ENCODE measurements at places on chromosomes 2 and 18.

DNA sequence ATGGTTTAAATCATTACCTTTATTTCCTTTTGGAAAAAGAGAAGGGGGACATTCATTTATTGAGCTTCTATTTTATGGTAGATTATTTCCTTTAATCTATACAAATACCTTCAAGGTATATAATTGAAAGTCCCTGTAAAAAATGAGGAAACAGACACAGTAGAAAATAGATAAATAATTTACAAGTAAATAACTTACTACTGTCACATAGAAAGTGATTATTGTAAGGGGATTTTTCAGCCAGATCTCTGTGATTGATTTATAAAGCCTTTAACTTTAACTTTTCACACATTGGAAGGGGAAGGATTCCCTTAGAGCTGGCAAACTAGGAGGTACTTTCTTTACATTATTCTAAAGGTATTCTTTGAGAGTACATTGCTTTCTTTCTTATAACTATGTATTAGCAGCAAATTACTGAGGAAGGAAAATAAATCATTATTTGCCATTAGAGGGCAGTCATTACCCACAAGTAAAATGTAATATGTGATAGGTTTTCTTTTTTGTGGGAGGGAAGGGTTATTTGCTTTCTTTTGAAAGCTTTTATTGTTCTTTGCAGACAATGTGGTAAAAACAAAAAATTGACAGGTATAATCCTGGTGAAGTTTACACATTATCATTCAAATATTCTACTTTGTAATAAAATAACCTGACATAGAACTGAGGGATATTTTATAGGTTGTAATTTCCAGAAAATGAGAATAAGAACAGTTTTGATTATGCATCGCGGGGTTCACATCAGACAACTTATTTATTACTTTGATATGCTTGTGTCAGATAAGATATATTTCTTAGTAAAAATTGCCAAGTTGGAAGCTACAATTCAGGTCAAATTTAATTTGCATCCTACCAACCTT is 24.8 kb upstream of the RPE start:
- DNase-seq: no peak

DNA sequence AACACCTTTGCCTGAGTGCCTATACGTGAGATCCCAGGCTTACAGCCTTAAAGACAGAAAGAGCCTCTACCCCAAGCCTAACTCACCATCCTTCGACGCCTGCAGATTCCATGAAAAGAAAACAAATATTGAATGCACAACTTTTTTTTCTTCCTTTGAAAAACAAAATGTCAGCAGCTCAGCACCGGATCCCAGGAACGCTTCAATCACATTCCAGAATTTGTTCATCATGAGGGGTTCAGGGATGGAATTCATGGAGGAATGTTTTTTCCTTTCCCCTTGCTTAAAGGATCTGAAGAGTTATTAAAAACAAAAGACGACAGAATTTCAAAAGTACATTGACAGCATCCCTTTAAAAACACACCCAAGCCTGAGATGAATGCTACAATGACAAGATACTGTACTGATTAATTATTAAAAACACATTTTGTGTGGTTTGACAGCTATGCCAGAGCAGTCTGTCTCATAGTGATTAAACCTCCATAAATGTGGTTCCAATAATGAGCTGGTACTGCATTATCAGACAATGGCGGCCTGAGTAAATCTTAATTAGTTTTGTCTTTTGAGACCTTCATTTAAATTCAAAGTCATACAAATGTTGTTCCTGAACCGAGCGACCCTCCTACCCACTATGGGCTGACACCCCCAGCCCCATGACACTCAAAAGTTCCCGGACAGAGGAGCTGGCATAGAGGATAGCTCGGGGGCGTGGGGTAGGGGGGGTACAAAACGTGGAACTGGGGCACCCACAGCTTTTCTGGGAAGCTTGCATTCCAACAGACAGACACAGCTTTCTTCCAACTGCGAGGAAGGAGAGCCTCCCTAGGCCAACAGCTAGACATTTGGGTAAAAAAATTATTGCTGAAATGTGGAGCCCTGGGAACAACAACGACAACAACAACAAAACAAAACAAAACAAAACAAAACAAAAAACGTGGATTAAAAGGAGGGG is 227.5 kb downstream of the TTC32 start:
- no peak for DNase-seq

DNA sequence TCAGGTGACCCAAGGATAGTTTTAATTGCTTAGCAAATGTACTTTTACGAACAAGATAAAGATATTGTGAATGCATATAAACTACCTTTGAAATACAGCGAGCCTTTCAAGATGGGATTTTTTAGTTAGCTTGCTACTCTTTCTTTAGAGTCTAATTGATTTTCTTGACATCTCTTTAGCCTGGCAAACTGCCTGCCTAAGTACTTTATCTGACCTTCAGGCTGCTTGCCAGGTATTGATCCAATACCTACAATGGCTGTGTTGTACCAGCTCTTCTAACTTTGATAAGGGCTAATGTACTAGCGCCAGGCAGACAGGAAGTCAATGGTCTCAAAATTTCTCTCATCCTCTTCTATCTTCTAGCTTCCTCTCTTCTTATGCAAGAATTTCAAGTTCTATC is 414.4 kb upstream of the ACVR2A start:
- DNase-seq: no peak

- DNase-seq: no peak
Measured at GRCh38 chr18:79637921-79638909, 41.4 kb upstream of the CTDP1 start.

GRCh38 chr2:136966485-136966884 is 201.1 kb downstream of the THSD7B start:
- no peak for DNase-seq

- no peak for DNase-seq
Measured at GRCh38 chr18:51727780-51728179, 530.3 kb upstream of the MEX3C start.

DNA sequence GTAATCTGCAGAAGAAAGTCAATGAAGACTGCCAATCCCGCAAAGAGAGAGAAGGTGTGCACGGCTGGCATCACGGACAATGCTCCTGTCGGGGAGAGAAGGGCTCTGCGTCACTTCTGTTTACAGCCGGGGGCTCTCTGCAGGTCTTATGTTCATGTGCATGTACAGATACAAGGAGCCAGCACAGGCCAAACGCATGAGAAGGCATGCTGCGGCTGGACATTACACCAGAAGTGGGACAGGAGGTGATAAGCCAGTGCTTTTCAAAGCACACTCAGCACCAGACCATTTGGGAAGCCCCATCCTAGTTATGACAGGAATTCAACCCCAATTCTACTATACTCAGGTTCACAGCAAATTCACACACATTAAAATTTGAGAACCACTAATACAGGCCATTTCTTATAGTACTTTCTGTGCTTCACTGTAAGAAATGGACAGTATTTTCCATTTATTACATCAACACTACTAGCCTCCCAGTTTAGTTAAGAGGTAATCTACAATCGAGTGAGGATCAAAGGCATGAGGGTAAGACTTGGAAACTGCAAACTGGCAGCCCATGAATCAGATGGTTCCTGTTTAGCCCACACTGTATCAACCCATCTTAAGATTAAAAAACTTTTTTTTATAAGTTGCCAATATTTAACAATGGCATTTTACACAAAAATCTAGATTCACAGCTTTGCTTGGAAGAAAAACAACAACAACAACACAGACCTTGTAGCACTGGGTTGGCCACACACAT is 38.2 kb downstream of the RMC1 start:
- DNase-seq: no peak

GRCh38 chr2:152676461-152676860 is 40.8 kb downstream of the PRPF40A start:
- no peak for DNase-seq

DNA sequence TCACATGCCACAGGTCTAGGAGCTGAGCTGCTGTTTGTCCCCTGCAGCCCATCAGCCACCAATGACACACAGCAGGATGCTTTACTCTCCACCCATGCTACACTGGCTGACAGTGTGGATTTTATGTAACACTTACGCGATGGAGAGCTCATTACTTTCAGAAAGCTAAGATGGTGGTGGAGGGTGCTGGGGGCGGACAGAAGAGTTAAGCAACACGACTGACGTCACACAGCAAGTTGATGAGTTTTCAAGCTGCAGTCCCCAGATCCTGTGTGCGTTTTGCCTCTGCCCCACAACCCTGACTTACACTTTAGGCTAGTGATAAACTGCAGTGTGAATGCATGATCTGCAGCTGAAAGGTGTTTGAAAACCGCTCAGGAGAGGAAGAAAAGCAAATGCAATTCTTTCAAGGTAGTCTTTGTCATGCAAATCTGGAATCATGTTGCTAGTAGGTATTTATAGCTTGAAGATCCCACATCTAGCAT is 42.4 kb downstream of the MRPS5 start:
- DNase-seq: no peak

GRCh38 chr2:38808677-38809076 is 30.7 kb downstream of the GEMIN6 start:
- no peak for DNase-seq

DNA sequence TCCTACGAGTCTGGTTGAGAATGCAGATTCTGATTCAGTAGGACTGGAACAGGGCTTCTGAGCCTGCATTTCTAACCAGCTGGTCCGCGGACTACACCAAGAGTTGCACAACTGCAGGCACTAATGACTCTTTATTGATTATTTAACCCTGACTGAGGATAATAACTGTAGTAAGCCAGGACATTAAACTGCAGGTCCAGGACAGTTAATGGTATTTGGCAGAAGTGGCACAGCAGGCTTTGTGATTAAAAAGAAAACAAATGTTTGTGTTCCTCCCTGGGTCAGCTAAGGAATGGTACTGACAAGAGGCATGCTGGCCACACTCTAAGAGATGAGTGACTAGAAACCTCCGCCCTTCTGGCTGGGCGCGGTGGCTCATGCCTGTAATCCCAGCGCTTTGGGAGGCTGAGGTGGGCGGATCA is 59.4 kb downstream of the ALPK2 start:
- DNase-seq: no peak

Measured in breast epithelium (tissue), 4 donors.